Inflammatory macrophage (primary cell): ENCODE measurements at places on chromosomes 7 and 10.

GRCh38 chr7:100088621-100089457 is at the start of gene COPS6:
Gene COPS6, plus strand, starts transcription at chr7:100088969. Its CDS starts 22 bp downstream, at chr7:100088991.
- DNase-seq: peak; percentile 81

GRCh38 chr7:38025815-38026214 is 105.4 kb downstream of the EPDR1 start:
- no peak for DNase-seq

GRCh38 chr7:6444516-6445269 is 3.1 kb downstream of the DAGLB start:
- no peak for DNase-seq

- DNase-seq: no peak
Observed at GRCh38 chr7:15257689-15258088, 304.1 kb downstream of the AGMO start.

- no peak for DNase-seq
Observed at GRCh38 chr7:4556868-4557793, 125.0 kb upstream of the FOXK1 start.

DNA sequence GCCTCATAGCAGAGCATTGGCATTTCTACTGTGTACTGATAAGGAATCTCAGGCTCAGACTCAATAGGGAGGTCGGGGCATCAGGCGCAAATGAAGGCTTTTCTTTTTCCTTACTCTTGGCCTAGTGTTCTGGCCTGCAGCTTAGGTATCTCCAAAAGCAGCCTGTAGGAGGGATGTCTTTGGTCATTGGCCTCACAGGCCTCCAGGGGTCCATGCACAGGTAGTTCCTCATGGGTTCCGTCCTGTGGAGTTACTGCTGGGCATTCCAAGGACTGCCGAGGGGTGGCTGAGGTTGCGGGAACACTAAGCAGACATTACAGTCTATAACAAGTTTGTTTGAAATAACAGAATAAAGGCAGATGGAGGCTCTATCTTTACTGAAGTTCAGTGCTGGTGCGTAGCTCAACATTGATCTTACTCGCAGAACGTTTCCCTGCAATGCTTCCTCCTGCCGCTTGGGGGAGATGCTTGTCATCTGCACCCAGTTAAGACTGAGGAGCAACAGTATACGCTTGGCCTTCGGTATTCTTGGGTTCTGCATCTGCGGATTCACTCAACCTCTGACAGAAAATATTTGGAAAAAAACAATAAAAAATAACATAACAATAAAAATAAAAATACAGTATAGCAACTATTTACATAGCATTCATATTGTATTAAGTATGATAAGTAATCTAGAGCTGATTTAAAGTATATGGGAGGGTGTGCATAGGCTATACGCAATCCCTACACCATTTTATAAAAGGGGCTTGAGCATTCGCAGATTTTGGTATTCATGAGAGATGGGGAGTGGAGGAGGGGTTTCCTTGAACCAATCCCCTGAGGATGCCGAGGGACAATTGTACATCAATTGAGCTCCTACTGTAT is 58.9 kb downstream of the SH2D4B start:
- peak; percentile 75 for DNase-seq

DNA sequence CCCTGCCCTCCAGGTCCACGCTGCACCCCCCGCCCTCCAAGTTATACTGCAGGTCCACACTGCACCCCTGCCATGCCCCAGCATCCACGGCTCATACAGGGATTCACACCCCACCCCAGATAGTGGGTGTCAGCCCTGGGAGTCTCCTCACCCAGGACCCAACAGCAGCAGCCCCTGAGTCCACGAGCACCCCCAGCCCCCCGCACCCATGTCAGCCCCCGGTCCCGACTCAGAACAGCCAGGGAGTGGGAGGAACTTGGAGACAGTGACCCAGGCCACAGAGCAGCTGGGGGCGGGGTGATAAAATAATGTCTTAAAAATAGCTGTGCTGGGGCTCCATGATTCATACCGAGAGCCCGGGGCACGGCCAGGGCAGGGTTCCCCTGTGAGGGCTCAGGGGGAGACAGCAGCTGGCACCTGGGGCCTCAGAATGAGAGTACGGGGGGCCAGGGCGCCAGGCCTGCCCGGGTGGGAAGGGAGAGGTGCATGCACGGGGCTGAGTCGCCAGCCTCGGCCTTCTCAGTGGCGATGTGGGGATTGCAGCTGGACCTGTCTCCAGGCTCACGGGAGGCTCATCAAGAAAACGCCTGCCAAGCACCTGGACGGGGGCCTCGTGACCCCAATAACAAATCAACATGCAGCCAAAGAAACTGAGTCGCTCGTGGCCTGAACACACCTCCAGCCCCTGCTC is 29.8 kb downstream of the ADAP1 start:
- DNase-seq: peak; percentile 74

DNA sequence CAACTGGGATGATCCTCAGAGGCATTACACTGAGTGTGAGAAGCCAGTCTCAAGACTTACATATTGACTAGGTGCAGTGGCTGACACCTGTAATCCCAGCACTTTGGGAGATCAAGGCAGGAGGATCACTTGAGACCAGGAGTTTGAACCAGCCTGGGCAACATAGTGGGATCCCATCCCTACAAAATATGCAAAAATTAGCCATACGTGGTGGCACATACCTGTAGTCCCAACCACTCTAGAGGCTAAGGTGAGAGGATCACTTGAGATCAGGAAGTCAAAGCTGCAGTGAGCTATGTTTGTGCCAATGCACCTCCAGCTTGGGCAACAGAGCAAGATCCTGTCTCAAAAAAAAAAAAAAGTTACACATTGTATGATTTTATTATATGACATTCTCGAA is 23.5 kb upstream of the TNPO3 start:
- DNase-seq: no peak

- no peak for DNase-seq
Observed at GRCh38 chr7:89773611-89774010, 380.7 kb upstream of the STEAP1 start.

GRCh38 chr7:83821866-83822265 is 172.9 kb upstream of the SEMA3E start:
- DNase-seq: no peak

- DNase-seq: peak; percentile 62
Observed at GRCh38 chr7:21507627-21508343, 35.1 kb upstream of the DNAH11 start.

DNA sequence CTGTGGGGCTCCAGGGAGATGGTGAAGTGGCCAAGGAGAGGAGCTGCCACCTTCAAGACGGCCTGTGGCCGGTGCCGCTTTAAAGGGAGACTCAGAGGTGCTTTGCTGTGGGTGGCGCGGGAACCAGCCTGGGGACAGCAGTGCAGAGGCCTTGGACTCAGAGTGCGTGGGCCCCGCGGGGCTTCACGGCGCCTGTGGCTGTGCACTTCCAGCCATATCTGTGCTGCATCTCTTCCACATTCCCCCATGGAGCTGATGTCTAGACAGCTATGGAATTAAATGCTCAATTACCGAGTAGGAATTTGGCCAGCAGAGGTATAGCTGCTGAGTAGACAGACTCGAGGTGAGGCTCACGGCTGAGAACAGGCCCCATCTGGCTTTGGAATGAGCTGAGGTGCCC is 41.7 kb downstream of the HTRA1 start:
- DNase-seq: no peak

- no peak for DNase-seq
Observed at GRCh38 chr7:149673006-149673405, 100.4 kb downstream of the ZNF467 start.

GRCh38 chr10:47337310-47337709 is 10.9 kb upstream of the RBP3 start:
- DNase-seq: no peak

DNA sequence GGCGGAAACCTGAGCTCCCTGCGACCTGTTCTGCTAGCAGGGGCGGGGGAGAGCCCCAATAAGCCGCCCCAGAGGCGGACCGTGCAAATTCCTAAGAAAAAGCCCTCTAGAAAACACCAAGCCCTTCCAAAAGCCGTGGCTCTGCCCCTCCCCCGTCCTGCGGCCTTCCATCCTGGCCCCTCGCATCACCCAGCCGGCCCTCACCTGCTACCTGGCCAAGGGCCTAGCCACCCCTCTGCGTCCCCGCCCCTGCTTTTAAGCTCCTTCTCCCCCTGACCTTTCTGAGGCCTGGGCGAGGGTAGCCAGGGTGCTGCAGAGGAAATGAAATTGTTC is 24.9 kb downstream of the SKIDA1 start:
- DNase-seq: no peak

DNA sequence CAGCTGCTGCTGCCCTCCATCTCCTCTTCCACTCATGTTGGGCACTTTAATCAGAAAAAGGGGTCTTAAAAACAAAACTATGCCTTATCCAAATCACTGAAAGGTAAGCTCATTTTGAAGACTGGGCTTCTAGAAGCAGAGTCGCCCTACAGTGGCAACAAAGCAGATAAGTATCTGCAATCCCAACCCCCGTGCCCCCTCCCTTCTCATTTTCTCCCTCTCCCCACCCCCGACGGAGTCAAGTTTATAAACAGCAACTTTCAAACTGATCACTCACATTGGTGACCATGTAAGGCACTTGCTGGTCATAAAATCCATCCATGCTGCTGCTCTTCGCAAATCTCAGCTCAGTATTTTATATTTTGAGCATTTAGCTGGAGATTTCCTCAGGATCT is 738 bp downstream of the ETV1 start:
- no peak for DNase-seq

GRCh38 chr7:71182438-71182935 is 50.5 kb downstream of the GALNT17 start:
- no peak for DNase-seq

GRCh38 chr7:157616426-157616825 is 279.6 kb downstream of the DNAJB6 start:
- DNase-seq: no peak

DNA sequence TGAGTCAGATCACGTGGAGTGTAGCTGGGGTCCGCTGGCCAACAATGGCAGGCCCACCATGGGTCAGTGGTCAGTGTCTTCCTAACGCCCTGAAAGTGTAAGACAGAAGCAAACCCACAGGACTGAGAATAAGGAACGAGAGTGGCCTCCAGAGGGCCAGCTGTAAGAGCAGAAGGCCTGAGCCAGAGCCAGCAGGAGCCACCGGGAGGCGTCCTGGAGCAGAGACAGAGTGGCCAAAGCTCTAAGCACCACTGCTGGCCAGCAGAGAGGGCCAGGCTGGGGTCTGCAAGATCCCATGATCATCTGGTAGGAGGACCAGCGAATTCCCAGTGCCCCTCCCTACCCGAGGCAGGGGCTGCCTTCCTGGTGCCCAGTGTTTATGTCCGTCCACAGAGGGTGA is 9.2 kb downstream of the CCDC201 start:
- DNase-seq: no peak

DNA sequence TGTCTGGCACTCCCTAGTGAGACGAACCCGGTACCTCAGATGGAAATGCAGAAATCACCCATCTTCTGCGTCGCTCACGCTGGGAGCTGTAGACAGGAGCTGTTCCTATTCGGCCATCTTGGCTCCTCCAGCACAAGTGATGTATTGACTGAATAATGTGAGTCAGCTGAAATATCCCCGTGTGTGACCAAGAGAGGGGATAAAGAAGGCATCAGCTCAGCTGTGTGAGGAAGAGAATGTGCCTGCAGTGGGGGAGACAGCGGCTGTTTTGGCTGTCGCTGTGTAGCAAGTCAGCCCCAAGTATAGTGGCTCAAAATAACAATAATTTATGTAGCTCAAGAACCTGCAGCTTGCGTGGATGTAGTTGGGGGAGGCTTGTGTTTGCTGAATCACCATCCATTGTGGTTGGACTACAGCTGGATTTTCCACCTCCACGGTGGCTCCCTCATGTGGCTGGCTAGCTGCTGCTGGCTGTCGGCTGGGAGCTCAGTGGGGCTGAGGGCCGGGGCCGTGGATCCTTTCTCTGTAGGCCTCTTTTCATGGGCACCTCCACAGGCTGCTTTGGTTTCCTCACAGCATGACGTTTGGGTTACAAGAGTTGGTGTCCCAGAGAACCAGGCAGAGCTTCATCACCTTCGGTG is 434.5 kb downstream of the CCSER2 start:
- DNase-seq: no peak

- no peak for DNase-seq
Observed at GRCh38 chr10:29583674-29584073, 51.1 kb downstream of the SVIL start.

DNA sequence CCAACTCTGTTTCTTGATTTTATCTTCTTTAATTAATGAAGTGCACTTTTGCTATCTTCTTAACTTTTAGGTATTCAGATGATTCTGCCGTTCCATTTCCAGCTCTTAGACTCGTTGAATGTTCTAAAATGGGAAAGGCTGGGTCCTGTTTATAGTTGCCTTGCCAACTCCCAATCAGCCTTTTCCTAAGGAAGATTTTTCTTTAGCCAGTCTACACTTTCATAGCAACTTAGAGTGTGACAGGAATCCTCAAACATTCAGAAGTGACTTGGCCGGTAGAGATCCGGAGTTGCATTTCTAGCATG is 23.0 kb upstream of the TRIL start:
- DNase-seq: no peak

DNA sequence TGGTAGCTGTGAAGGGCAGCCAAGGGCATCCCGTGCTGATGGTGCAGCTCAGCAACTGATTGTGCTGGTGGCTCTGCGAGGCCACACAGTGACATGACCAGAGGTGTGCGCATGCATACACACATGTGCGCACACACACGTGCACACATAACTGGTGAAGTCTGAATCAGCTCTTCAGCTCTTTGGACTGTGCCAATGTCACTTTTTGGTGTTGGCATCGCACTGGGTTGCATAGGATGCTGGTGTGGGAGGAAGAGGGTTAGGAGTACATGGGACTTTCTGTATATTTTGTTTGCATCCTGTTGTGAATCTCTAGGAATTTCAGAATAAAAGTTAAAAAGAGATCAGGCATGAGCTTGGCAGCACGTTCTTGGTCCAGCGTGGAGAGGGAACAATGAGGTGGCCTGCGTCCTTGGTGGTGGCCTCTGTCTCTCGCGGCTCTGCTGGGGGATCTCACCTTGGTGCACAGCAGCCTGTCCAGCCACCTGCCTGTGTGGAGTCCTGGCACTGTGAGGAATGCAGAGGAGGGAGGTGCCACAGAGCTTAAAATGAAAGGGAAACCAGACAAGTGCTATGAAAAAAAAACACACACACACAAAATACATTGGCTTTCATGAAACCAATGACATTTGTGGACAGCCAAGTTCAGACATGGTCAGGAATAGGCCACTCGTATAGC is 124.0 kb downstream of the TRRAP start:
- DNase-seq: no peak

GRCh38 chr10:101373063-101373462 is 19.1 kb downstream of the BTRC start:
- DNase-seq: no peak

GRCh38 chr10:44316187-44316921 is 68.5 kb downstream of the CXCL12 start:
- no peak for DNase-seq

GRCh38 chr7:55539380-55539779 is 32.9 kb downstream of the VOPP1 start:
- peak; percentile 56 for DNase-seq

GRCh38 chr7:79719216-79719615 is 265.7 kb upstream of the MAGI2 start:
- no peak for DNase-seq

- no peak for DNase-seq
Observed at GRCh38 chr7:64875658-64876406, 27.2 kb upstream of the ZNF273 start.

DNA sequence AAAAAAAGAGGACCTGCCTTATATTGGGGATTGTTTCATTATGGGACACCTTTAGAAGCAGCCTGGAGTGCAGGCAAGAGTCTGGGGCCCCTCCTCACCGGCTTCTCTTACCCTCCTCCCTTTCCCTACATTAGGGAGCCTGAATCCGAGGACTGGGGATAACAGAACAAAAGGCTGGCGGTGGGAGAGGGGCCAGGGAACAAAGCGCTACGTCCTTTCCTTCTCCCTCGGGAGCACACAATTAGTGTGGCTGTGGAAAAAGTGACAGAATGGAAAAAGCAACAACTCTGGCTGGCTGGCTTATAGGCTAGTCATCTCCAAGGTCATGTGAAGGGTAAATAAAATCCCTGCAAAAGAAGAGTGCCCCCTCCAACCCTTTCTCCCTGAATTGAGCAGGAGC is 74.7 kb downstream of the LSM5 start:
- no peak for DNase-seq
